ENCODE measurements at places on chromosomes 6 and 20.

DNA sequence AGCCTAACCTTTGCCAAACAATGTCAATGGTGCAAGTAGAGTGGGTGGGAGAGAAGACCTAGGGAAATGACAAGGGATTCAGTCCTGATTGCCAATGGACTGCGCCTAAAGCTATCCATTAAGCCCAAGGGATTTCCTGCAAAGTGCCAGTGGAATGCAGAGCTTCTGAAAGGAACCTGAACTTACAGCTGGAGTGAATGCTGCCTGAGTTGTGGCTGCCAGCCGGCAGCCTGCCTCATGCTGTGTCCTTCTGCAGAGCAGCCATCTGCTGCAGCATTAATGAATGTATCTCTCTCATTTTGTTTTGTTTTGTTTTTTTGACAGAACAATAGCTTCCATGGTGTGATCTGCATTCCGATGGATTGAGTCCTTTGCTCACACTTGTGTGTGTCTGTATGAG is 44.7 kb downstream of the SLC35F1 start:
- DNase-seq: no peak

DNA sequence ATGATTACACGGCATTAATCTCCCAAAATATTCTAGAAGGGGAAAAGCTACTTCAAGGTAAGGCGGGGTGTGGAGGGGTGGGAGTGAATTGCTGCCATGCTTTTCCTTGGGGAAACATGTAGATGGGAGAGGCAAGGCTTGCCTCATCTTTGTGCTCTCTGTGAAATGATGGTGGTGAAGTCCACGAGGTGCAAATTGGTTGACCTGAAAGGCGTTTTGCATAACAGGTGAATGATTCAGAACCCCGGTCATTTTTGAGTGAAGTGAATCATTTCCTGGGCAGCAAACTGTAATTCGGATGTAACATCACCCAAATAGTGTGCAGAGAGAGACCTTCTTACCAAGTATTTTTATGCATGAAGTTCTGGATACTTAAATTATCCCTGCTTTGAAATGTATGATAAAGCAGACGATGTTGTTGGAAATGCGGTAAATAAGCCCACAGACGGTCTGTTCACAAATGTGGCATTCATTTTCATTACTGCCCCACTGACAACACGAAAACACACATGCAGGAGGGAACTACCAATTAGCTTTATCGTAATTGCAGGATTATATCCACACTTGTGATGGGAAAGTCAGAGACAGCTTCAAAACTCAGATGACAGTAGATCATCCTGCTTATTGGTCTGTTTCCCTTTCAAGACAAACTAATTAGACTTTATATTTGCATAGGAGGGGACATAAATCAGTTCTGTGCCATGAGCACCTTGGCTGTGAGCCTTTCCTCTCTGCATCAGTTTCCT is 3.0 kb downstream of the CDH4 start:
- peak; percentile 64 for DNase-seq

DNA sequence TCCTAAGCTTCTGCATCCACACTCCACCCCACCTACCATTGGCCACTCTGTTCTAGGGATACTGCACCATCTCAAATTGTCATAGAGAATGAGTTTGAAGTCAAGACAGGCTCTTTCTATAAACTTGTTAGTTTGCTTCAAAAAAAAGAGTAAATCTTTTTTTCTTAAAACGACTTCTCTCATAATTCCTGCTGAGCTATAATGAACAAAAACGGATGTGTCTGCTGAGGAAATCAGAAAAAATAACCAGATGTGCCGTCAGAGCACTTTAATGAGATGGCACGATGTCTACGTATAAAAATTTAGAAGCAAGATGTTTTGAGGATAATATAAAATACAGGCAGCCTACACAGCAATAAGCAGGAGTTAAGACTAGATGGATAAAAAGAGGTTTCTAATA is 24.0 kb upstream of the DDO start:
- DNase-seq: no peak

DNA sequence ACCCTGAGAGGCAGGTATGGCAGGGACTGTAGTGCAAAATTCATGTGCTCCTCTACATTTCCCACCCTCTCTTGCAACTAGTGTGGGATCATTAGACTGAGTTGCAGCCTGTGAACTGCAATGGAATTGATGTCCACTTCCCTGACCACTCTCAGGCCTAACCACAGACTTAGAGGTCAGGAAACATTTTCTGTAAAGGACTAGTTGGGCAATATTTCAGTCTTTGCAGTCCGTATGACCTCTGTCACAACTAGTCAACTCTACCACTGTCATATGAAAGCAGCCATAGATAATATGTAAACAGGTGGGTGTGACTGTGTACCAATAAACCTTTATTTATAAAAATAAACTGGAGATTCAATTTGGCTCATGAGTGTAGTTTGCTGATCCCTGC is 134.4 kb upstream of the TOP1 start:
- no peak for DNase-seq

DNA sequence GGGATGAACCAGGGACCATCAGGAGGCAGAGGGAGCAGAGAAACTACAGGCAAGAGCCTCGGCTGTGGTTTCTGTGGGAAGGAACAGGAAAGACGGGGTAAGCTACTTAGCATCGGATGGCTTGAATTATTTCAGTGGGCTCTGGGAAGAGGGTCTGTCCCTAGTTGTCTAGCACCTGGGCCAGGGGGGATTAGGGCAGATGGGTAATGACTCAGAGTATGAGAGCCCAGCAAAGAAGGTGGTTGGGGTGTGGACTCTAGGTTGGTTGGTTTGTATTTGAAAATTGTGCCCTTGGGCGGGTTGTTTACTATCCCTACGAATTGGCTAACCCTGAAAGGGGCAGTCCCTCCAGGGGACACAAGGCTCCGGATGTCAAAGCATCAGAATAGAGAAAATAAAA is 148.5 kb upstream of the TAB2 start:
- DNase-seq: no peak

- no peak for DNase-seq
Observed at GRCh38 chr6:54588176-54588575, 258.4 kb upstream of the FAM83B start.

DNA sequence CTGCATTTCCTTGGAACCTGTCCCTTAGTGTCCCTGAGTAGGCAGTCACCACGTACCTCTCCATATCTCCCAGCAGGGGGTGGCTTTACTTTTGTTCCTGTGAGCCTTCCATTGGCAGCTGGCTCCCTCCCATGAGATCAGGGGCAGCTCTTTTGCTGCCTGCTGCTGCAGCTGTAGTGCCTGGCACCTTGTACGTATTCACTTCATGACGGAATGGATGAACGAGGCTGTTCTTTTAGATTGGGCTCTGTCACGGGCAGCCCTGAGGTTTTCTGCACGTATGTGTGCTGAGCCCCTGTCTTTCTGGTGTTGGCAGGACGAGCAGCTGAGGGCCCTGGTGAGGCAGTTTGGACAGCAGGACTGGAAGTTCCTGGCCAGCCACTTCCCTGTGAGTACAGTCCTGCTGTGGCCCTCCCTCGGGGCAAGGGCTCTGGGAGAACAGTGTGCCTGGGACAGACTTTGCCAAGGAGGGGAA is 14.6 kb downstream of the MYBL2 start:
- DNase-seq: no peak

GRCh38 chr6:7139835-7140470 is 32.2 kb downstream of the RREB1 start:
- no peak for DNase-seq

- DNase-seq: no peak
Observed at GRCh38 chr20:35434085-35435005, 3.7 kb downstream of the GDF5 start.

- DNase-seq: no peak
Observed at GRCh38 chr6:12271997-12272396, 18.2 kb upstream of the EDN1 start.

DNA sequence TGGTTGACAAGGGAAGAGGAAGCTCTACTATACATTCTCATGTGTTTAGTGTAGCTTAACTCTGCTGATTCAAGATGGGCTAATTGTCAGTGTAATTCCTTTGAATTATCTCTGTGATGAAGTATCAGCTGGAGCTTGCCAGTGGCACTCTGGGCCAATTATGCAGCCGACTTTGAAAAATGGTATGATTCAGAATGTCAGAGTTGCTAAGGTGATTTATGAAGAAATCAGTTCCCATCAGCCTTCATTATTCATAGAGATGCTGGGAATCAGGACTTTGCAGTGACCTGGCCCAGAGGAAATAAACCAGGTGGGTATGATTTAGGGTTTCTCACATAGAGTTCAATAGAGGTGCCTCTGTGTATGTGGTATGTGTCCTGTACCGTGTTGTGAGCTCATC is 33.4 kb downstream of the KCNS1 start:
- DNase-seq: peak; percentile 33

DNA sequence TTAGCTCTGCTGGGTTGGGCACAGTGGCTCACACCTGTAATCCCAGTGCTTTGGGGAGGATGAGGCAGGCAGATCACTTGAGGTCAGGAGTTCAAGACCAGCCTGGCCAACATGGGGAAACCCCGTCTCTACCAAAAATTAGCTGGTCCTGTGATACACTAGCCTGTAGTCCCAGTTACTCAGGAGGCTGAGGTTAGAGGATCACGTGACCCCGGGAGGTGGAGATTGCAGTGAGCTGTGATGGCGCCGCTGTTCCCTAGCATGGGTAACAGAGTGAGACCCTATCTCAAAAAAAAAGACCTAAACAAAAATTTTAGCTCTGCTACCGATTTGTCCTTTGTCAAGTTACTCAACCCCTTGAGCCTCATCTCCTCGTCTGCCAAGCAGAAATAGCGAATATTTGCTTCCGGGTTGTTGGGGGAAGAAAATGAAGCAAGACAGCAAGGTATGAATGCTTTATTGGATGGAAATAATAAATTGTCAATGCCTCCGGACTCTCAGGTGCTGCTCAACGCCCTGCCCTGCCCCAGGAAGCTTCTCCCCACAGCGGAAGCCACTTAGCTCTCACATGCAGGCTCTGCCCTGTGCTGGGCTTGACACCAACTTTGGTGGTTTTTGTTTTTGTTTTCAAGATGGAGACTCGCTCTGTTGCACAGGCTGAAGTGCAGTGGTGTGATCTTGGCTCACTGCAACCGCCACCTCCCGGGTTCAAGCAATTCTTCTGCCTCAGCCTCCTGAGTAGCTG is 24.9 kb upstream of the ITCH start:
- DNase-seq: no peak

DNA sequence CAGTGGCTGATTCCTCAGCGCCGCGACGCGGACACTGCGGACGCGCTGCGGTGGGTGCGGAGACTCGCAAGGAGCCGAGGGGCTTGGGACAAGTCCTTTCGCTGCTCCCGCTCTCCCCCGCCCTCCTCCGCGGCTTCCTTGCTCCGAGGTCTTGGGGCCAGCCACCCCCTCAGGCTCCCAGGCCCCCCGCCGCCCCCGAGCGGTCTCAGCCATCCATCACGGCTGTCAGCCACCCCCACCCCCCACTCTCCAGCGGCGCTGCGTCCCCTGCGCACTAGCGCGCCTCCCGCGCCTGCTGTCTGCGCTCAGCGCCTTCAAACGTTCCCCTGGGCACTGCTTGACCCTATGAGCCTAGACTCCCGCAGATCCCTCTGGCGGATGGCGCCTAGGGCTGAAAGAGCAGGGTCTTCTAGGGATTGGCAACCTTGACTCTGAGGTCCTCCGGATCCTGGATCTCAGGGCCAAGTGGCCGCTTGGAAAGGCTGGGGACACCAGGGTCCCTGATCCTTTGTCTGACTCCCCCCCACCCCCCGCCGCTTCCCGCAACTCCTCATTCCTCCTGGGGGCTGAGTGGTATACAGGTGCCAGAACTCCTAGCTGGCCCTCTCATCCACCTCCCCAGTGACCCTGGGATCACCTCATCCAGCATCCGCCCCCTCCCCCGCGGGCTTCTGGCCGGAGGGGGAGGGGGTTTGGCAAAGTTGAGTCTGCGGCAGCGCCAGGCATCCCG is 1.4 kb downstream of the SLC12A5 start:
- DNase-seq: no peak

GRCh38 chr6:30312266-30312665 is 14.5 kb upstream of the TRIM39 start:
- DNase-seq: no peak

DNA sequence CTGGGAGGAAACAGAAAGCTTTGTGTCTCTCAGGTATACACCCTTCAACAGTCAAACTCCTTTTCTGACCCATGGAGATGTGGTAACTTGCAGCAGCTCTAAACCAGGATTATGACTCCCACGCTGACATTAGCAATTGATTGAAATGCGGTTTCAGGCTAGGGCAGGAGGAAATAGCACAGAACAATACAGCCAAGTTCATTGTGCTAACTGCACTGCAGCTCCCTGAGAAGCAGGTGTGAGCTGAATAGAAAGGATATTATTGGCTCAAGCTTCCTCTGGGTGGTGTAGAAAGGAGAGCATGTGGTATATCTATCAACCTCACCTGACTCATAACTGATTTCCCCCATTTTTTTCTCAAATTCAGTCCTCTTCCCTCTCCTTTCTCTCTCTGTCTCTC is 612.3 kb upstream of the BTBD3 start:
- DNase-seq: no peak

- no peak for DNase-seq
Observed at GRCh38 chr20:17698384-17698783, 1.4 kb upstream of the BANF2 start.

- DNase-seq: no peak
Observed at GRCh38 chr20:59667981-59668515, 63.7 kb downstream of the PHACTR3 start.

DNA sequence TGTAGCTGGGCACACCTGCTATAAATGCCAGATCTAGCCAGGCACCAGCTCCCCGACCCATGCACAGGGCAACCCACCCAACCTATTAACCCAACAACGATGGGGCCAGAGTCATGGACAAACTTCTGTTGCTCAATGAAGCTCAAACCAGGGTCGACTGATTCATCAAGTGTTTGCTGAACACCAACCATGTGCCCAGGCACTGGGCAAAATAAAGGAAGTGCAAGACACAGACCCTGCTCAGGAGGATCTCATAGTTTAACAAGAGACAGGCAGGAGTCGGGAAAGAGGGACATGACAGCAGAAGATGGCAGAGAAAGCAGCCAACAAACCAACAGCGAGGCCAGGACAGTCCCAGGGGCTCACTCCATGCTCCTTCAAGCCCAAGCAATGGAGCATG is 18.8 kb downstream of the KCNK5 start:
- no peak for DNase-seq

GRCh38 chr6:143078468-143079324 is 18.0 kb downstream of the AIG1 start:
- DNase-seq: no peak

GRCh38 chr6:110048221-110048875 is 70.2 kb downstream of the GPR6 start:
- DNase-seq: no peak

DNA sequence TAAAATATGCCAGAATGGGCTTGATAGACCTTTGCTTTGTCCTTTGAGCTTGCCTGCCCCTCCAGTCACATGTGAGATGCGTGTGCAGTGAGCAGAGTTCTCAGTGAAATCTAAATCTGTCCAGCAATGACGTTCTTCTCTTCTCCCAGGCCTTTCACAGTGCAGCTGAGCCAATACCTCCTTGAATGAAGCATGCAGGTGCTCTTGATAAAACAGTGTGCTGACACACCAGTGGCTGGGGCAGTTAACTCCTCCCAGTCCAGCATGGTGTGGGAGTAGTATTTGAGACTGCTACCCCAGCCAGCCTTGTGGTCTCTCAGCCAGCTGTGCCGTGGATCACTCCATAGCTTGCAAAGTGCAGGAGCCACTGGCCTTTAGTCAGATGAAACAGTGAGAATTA is 240.5 kb downstream of the FARS2 start:
- DNase-seq: no peak

- no peak for DNase-seq
Observed at GRCh38 chr20:10328897-10329255, 105.1 kb downstream of the MKKS start.
